ENCODE measurements at places on chromosomes 12 and 14.

- DNase-seq = no peak
Measured at GRCh38 chr14:102210421-102211042, 70.8 kb downstream of the WDR20 start.

- DNase-seq = peak; percentile 28
Measured at GRCh38 chr12:50825372-50825838, 17.3 kb upstream of the TMPRSS12 start.

- peak; percentile 64 for DNase-seq
Measured at GRCh38 chr14:58460772-58461171, 33.3 kb downstream of the KIAA0586 start.

DNA sequence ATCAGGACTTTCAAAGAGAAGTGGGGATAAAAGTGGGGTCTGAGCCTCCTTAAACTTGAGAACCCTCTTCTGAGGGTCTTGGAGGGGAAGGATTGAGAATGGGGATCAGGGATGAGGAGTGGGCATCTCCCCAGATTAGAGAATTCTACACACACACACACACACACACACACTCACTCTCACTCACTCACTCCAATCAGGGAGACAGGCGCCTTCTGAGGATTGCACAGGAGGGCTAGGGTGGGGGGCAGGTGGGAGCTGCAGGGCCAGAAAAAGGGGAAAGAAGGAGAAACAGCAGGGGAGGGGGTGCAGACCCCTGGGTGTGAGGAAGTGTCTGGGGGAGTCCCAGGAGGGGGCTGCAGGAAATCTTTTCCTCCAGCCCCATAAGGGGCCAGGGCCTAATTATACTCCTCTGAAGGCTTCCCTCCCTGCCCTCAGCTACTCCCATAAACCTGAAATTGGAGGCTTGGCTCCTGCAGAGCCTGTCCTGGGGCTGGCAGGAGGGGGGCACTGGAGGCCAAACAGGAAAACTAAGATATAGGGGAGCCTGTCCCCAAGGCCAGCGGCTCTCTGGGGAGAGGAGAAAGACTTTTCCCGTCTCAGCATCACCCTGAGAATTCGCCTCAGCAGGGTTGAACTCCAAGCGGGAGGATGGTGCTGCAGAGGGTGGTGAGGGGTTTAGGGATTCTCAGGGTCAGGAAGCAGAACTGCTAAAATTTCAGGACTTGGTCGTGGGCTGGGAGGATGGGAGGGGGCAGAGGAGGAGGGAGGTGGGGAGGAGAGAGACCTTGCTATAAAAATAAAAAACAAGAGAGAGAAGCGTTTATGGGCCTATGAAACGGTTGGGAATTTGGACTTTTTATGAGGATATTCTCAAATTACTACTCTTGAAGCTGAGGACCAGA lies 1.6 kb downstream of the HOXC9 start:
- DNase-seq = no peak

DNA sequence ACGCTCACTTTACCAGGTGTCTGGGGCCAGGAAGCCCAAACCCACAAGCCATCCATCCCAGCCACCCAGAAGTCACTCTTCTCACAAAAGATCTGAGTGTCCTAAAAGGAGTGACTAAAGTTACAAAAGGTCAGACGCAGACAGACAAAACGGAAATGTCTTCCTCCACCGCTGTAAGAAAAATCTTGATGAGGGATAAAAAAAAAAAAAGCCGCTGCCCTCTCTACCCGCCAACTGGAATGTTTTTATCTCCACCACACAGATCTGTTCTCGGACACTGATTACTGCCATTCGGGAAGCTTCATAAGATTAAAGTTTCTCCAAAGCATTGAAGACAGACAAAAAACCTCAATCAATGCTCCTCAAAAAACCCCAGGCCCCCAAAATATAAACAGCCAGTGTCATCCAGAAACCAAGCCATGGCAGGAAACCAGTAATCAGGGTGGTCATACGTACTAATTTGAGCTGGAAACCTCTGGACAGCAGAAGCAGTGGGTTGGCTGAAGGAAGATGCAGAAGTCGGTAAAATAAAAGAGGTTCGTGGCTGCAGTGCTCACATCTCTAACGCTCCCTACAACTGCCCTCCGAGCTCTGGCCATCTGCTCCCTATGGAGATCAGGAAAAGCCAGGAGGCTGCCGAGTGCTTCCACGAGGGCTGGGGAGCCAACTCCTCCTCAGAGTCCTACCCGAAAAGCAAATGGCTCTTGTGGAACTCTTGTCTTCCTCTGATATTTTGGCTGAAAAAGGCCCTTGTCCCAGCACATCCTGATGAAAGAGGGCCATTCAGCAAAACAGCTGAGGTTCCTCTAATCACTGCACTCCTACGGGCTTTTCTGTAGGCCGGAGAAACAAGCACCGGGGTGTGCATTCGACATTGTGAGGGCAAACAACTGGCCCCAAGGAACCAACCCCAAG lies 30.3 kb downstream of the SSH1 start:
- DNase-seq = peak; percentile 50

GRCh38 chr14:30440961-30441360 lies 118.0 kb upstream of the G2E3 start:
- peak; percentile 19 for DNase-seq

DNA sequence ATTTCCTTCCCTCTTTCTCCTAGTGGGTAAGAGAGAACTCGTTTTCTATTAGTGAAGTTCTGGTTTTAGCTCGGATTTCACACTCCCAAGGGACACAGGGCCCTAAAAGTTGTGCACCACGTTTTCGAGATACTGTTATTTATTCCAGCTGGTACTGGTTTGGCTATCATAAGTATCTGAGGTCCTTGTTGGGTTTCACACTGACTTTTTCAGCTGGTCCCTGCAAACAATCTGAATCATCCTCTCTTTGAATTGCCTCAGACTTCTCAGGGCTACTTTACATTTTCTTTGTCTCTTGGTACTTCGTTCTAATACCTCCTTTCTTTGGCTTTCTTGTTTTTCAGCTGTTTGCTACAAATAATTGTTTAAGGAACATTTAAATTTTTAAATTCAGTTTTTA lies 75.7 kb downstream of the SCN8A start:
- no peak for DNase-seq

- no peak for DNase-seq
Measured at GRCh38 chr12:39574378-39574777, 45.2 kb downstream of the ABCD2 start.

- DNase-seq = no peak
Measured at GRCh38 chr12:25089738-25090137, 105.2 kb downstream of the DNAI7 start.

DNA sequence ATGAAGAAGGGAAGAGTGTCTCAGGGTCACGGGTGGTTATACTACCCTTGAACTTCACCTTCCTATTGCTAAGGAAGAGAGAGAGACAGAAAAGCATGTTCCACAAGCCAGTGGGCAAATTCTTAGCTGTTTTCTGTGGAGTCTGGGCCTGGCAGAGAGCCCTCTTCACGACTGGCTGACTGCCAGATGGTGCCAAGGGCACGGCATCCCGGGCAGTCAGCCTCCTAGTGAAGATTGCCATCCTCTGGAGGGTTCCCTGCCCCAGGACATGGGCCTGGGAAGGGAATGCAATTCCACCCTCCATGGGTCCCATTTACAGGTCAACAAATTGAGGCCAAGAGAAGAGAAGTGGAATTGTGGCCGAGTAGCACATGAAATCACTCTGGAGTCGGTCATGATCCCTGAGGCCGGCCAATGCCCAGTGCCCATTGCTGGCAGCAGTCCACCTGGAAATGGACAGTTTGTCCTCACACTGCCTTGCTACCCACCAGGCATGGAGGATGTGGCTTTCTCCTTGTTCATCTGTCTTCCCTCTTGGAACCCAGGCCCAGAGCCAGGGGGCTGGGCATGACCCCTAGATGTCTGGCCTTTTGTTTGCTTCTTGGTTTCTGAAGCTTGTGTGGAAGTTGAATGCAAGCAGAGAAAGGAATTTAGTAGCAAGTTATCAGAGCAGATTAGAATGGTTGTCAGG lies 9.9 kb downstream of the TUNAR start:
- no peak for DNase-seq

GRCh38 chr12:106174876-106175275 lies 36.1 kb upstream of the NUAK1 start:
- DNase-seq = no peak

- peak; percentile 54 for DNase-seq
Measured at GRCh38 chr14:94164685-94165431, 9.3 kb upstream of the PPP4R4 start.

GRCh38 chr14:23252420-23253333 lies 14.9 kb downstream of the RNF212B start:
- no peak for DNase-seq
